ENCODE measurements at places on chromosomes 3 and 15.
A peak's percentile ranks its signal among the peaks of the same experiment; 100 is the strongest.

DNA sequence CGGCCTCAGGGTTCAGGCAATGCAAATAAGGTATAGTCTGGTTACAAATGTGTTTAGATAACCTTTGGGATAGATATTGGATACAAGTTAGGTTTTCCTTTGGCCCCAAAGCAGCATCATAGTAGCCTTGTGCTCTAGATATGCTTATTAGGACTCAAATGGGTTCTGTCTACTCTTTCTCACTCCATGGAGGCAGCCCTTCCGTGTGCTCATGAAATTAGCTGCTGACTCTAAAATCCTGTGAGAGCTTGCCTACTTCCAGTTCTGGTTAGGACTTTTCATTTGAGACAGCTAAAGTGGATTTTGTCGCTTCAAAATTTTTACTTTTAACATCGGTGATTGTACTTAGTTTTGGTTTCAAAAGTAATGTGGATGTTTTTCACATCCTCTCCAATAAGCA is 1.6 kb downstream of the CDV3 start:
- peak; percentile 39 for DNase-seq

DNA sequence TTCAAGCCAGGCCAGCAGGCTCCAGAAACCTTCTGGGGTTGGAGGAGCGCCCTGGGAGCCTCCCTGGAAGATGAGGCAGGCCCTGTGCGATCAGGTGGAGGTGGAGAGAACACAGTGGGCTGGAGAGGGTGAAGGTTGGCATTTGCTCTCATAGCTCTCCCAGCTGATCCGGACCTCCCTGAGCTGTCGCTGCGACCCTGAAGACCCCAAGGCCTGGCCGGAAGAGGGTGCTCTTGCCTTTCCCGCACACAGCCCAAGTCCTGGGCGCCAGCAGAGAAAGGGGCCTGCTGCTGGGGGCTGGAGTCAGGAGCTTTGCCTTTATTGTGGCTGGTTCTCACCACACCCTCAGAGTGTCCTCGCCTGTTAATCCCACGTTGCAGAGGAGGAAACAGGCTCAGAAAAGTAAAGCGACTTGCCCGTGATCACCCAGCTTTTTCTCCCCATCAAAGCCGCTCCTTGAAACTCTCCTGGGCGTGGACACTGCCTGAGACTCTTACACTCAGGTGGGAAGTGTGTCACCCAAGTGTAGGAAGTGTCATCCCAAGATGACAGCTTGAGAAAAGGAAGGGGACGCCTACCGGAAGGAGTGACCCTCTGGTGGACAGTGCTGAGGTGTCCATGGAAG is 8.6 kb upstream of the RPL29 start:
- DNase-seq, result peak; percentile 26

GRCh38 chr3:47315069-47315647 is 32.4 kb downstream of the KLHL18 start:
- DNase-seq, result peak; percentile 5

- no peak for DNase-seq
These were observed 283.9 kb downstream of the UBE2E2 start for GRCh38 chr3:23487015-23487414.

GRCh38 chr3:50323092-50323600 is 601 bp upstream of the HYAL2 start:
- no peak for DNase-seq

DNA sequence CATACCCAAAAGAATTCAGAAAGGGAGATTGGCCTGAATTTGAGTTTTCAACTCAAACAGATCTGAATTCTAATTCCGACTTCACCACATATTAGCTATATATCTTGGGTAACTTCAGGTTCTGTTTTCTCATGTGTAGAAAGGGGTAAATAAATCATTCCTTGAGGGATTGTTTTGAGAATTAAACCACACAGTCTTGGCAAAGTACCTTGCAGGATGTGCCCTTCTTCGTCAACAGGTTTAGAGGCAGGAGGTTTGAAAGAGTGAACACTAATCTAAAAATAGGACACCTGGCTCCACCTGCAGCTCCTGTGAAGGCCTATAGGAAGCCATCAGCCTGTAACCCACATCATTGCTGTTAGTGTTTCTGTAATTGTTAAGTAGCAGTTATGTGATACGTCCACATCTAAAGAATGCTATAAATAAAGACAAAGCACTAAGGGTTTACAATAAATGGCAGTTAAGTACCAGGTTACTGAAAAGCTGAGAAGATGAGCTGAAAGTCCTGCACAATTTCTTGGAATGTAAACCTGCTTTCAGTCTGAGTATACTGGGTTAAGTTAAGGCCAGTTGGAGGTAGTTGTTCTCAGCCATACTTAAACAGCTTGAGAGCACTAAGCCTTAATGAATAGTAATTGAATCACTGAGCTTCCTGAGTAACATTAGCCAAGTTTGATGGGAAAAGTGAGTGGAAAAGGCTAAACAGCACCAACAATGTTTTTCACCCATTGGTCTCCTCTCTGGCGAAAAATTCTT is 6.0 kb downstream of the CCDC80 start:
- DNase-seq, result peak; percentile 56

- DNase-seq, result no peak
These were observed 555.5 kb upstream of the CFAP20DC start for GRCh38 chr3:59605318-59605717.

DNA sequence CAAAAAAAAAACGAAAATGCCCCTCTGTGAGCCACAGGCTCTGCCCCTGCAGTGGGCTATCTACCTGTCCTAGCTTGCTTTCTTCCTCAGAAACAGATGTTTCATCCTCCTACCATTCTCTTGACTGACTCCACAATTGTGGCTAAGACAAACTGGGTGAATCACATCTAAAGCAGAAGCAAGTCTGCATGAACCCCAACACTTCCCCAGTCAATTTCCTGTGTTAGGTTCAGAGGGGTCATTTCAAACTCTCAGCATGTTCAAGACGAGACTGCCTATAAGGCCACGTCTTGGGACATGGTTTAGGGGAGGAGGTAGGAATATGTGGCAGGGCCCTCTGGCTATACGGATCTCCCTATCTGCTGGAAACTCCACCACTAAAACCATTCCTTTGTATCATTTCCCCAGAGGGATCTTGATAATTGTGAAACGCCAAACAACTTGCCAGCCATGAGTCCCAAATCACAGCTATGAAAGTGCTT is 28.6 kb upstream of the ANKDD1A start:
- peak; percentile 40 for DNase-seq

GRCh38 chr3:67497746-67498145 is 156.7 kb downstream of the SUCLG2 start:
- no peak for DNase-seq

DNA sequence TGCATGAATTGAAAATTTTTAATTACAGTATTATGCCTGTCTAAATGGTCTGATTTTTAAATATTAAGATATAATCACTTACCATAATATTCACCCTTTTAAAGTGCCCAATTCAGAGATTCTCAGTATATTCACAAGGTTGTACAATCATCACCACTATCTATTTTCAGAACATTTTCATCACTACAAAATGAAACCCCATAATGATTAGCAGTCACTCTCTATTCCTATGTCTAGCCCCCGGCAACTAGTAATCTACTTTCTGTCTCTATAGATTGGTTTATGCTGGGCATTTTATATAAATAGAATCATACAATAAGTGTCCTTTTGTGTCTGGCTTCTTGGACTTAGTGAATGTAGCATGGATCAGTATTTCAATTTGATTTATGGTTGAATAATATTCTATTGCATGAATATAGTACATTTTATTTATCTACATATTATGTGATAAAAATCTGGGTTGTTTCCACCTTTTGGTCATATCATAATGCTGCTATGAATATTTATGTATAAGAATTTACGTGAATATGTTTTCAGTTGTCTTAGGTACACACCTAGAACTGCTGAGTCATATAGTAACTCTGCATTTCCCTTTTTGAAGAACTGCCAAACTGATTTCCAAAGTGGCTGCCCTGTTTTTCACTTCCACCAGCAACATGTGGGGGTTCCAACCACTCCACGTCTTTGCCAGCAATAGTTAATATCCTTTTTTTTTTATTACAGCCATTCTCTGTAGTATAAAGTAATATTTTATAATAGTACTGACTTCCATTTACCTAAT is 485.7 kb upstream of the ZNF385D start:
- no peak for DNase-seq

GRCh38 chr15:23877502-23878412 is 190.7 kb upstream of the NDN start:
- peak; percentile 51 for DNase-seq

DNA sequence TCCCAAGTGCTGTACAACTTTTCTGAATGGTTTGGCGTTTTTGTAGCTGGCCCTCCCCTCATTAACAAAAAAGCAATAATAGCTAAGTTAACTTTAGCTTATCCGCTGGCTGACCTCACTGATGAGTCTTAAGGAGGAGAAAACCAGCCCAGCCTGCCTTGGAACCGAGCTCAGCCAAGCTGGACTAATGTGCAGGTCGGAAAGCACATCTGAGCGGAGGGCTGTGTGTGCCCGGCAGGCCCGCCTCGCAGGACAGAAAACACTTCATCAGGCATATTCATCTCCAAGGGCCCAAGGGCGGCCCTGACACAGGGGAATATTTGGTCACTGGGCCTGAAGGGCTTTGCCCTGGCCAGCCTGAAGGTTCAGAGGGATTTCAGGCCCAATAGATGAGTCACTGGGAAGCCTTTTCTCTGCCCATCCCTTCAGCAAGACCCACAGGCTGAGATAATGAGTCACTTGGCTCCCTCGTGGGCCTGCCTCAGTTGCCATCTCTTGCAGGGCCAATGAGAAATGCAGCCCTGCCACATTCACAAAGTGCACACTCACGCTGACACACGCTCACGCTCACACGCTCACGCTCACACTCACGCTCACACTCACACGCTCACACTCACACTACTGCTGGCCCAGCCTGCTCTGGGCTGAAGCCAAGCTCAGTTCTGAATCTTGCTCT is 75.1 kb downstream of the SLC12A8 start:
- peak; percentile 76 for DNase-seq

DNA sequence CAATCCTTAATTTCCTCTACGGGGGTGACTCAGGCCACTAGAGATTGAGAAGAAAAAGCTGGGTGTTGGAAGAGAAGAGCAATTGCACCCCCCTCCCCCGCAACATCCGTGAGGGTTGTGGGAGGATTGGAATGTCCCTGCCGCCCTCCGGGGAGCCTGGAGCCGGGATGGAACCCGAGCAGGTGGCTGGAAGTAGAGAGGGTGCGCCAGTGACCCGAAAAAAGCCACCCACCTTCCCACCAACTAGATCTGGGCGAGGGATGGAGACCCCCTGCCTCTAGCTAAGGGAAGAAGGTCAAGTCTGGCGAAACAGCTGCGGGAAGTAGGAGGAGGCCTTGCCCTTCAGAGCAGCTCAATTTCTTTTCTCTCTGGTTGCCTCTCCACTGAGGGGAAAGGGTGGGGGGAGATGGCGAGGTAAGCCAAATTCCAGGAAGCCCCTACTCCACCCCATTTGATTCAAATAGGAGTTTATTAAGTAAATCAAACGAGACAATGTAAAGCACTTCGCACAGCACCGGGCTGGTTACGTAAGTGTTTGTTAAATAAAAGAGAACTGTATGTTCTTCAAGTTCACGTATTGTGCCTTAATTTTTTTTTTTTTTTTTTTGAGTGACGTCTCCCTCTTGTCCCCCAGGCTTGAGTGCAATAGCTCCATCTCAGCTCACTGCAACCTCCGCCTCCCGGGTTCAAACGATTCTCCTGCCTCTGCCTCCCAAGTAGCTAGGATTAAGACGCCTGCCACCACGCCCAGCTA is 1.1 kb upstream of the WWTR1 start:
- no peak for DNase-seq

- DNase-seq, result peak; percentile 24
These were observed 254.3 kb downstream of the SHQ1 start for GRCh38 chr3:72593881-72594397.

- DNase-seq, result no peak
These were observed 494.2 kb upstream of the PROK2 start for GRCh38 chr3:72279068-72279604.

DNA sequence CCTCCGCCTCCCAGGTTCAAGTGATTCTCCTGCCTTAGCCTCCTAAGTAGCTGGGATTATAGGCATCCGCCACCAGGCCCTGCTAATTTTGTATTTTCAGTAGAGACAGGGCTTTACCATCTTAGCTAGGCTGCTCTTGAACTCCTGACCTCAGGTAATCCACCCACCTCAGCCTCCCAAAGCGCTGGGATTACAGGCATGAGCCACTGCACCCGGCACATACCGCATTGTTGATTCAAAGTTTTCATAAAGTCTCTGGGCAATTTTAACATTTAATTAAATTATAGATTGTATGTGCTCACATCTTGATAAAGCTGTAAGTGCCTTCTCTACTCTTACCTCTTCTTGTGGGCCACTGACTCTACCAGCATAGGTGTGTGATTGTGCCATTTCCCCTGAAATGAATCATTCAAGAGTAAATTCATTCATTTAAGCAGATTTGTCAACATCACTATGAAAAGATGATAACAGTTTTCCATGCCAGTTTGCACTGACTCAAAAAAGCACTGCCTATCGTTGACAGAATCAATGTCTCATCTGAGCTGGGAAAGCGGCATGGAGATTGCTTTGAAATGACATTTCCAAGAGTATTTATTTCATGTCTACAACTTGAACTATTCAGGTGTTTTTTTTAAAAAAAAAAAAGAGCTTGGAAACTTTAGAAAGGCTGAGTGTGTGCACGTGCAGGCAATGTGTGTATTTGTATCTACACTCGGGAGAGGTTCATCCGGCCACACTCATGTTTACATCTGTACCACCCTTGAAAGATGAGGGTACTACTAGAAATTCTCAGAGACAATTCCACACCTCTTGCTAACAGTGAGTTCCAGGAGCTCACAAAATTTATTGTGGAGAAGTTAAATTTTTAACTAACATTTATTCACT is 3.5 kb downstream of the BCL2A1 start:
- DNase-seq, result no peak

DNA sequence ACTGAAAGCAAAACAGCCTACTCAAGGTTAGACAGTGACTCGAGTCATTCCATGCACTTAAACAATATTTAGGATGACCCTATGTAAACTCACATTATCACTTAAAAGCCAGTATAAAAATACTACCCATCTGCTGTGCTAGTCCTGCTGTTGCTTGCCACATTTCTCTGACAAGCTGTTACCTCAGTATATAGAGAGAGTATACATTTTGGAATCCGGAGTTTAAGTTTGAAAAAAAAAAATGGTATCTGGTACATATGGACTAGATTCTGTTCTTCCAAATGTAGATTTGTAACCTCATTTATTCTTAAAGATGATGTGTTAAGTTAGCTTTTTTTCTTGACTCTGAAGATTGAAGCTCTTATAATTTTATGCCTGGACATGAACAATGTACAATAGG is 503.8 kb upstream of the TPRG1 start:
- no peak for DNase-seq

- DNase-seq, result no peak
These were observed 19.0 kb downstream of the SMAD6 start for GRCh38 chr15:66721020-66721419.

- DNase-seq, result no peak
These were observed 20.4 kb downstream of the TGM5 start for GRCh38 chr15:43246261-43246774.

GRCh38 chr3:64293121-64293520 is 67.9 kb upstream of the PRICKLE2 start:
- no peak for DNase-seq

- DNase-seq, result peak; percentile 17
These were observed 49.3 kb upstream of the KCNAB1 start for GRCh38 chr3:156071031-156071430.

DNA sequence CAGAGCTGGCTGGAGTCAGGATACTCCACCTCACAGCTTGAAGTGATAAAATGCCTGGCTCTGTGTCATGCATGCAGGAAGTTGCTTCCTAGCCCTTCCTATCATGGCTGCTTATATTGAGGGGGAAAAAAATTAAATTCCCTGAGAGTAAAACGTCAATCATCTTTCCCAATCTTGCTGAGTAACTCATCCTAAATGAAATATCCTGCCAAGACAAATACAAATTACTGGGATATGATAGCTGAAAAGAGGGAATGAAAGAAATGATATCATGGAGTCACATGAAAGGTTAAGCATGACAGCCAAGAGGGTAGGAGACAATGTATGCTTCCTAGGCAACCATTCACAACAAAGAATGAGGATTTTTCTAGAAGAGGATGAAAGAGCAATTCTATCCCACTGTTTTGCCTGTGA is 110.6 kb downstream of the ABI3BP start:
- peak; percentile 40 for DNase-seq

All from GM23248 (cell line).